ENCODE measurements at places on chromosomes 1 and 21.

DNA sequence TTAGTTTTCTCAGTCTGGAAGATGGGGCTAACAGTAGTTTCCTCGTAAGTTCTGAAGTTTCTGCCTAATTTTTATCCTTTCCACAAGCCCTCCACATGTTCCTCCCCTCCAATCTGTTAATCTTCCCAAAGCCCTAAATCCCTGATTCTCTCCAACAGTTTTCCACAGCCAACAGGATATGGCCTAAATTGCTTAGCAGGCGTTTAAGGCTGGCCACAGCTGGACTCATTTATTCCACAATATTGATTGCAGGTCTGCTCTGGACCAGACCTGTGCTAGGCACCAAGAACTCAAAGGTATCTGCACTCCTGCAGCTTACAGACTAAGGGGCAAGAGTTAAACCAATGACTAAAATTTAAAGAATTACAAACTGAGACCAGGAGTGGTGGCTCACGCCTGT, 3.9 kb downstream of the SLC6A9 start:
- DNase-seq, result no peak

DNA sequence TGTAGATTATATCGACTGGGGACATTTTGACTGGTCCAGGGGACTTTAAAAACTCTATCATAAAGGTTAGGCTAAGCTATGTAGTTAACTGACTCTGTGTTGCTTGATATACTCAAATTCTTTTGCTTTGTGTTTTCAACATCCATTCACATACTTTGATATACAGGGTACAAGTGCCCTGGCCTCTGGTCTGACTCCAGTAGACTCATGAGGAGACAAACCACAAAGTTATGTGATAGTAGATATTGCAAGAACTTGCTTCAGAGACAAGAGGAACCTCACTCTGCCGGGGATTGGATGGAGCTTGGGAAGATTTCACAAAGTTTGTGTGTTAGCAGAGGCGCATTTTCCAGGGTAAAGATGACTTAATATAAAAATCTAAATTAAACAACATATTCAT, 1.3 kb downstream of the GORAB start:
- no peak for DNase-seq

GRCh38 chr1:24915816-24916602, 14.1 kb downstream of the RUNX3 start:
- no peak for DNase-seq

- no peak for DNase-seq
Observed at GRCh38 chr1:233240371-233240770, 55.2 kb downstream of the PCNX2 start.

DNA sequence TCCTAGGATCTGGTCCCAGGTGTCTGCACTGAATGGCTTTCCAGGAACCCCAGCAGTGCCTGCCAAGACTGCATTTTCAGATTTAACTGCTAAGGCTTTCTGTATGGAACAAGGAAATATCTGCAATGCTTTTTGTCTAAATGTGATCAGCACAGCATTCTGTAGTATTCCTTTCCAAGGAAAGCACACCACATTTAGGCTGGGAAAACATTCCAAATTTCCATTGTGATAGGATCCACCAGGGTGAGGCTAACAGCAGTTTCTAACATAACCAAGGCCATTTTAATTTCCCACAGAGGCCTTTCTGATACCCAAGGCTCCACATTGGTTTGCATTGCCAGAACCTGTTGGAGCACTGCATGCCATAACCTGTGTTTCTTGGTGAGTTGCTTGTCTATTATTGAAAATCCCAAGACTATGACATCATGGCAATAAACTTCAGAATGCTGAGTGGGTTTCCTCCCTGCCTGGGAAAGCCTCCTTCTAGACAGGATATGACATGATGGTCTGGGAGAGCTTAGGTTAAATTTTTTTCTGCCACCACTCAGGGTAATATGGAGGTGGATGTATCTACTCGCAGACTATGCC, 23.3 kb upstream of the PTGFRN start:
- DNase-seq, result no peak

DNA sequence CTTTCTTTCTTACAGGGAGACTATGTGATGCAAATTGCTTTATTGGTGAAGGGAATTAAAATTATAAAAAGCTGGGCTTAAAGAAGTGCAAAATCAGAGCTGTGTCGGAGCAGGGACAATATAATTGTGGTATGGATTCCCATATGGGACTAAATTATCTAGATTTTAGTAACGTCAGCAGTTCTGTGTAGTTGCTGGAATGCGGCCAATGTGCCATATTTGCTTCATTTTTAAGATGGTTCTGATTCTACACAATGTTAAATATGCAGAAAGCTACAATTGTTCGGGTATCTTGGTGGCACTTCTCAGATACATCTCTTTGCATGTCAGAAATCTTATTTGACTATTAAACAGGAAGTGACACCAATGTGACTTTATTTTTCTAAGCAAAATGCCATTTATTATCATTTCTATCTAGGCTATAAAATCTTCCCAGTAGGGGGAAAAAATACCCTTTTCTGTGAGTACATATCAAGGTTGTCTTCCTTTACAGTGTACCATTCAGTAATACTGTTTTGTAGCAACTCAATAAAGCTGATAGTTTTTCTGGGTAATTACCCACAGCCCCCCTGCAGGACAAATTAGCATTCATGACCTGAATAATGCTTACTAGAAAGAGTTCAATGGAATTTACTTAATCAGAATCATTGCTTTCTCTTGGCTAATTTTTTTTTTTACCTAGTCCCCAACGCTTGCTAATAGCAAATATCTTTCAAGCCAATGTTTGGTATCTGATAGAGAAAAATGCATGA, 288.3 kb upstream of the ADGRL2 start:
- no peak for DNase-seq

GRCh38 chr1:6788946-6789345, 3.7 kb downstream of the CAMTA1 start:
- DNase-seq, result no peak

DNA sequence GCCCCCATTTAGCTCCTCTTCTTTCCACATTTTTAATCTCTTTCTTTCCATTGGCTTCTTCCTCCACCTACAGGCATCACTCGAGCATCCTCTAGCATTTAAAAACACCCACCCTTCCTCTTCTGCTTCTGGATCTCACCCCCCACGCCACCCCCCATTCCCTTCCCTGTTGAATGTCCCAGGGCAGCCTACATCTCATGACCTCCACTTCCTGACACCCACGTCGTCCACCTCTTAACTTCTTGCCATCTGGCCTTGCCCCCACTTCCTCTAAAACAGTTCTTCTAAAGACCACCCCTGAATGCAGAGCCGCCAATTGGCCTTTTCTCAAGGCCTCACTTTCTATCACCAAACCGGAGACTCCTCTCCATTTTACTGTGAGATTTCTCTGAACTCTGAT, 6.1 kb upstream of the ETNK2 start:
- no peak for DNase-seq

- no peak for DNase-seq
Observed at GRCh38 chr1:198597690-198598430, 41.0 kb upstream of the PTPRC start.

- no peak for DNase-seq
Observed at GRCh38 chr1:193060938-193061337, 1.5 kb downstream of the RO60 start.

DNA sequence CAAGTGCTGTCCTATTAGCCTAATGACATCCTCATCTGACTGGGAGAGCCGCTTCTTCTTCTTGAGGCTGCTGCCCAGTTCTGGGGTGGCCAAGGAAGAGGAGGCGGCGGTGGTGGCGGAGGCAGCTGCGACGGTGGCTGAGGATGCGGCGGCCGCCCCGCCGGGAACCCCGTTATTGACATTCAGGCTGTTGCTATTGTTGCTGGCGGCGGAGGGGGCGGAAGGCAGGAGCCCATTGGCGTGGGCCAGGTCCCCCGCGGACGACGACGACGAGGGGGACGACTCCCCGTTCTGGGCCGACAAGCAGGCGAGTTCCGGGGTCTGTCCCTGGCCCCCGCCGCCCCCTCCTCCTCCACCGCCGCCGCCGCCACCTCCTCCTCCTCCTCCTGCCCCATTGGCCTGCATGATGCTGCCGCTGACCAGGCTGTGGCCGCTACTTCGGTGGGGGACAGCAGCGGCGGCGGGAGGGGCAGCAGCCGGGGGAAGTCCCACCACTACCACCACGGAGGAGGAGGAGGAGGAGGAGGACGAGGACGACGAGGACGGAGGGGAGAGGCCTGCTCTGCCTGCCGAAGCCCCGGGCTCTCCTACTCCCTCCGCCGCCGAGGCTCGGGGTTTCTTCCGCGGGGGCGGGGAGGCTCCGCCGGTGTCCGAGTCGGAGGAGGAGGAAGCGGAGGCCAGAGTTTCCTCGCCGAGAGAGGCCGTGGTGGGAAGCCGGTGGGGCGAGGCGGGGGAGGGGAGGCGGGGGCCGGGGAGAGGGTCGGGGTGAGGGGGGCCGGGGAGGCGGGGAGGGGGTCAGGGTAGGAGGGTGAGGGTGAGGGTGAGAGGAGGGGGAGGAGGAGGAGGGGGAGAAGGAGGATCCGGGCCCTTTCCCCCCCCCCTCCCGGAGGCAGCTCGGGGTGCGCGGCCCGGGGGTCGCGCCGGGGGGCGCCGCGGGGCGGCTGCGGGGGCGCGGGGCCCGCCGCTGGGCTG, 610 bp downstream of the WDR26 start:
- DNase-seq, result no peak

DNA sequence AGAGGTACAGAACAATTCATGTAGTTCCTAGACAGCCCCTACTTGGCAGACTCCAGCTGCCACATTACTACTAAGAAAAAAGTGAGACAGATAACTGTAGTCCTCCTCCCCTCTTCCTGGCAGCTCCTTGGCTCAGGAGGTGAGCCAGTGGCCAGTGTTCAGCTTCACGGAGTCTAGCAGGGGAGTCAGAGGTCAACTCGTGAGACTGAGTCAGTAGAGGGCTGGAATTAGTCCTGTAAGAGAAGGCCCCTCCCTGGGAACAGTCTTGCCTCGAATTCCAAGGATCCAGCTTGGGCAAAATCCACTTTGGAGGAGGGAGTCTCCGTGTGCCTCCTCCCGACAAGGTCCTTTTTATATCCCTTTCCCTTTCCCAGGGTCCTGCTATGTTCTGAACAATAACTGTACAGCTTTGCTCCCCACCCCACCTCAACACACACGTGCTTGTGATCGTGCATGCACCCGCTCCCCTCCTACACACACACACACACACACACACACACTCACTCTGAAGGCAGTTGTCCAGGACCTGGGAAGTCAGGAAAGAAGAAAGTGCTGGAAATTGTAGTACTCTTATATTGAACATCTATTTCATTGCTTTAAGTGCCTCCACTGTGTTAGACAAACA, 22.5 kb upstream of the SLC27A3 start:
- no peak for DNase-seq

- DNase-seq, result no peak
Observed at GRCh38 chr1:246274186-246274585, 232.9 kb downstream of the SMYD3 start.

- no peak for DNase-seq
Observed at GRCh38 chr1:23768733-23769132, 9.5 kb upstream of the PITHD1 start.

- no peak for DNase-seq
Observed at GRCh38 chr1:45630429-45630828, 6.6 kb upstream of the CCDC17 start.

DNA sequence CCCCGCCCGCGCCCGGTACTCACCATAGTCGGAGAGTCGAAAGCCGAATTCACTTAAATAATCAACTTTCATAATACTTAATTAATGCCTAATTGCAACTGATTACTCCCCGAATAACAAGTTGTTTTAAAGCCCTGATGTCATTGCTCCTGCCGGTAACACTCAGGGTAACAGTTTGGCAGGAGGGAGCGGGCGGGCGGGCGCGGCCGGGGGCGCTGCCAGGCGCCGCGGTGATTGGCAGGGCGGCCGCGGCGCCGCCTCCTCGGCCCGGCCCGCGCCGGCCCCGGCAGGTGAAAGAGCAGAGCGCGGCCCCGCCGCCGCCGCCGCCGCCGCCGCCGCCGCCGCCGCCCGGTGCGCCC, 102.2 kb downstream of the CASZ1 start:
- DNase-seq, result no peak

- no peak for DNase-seq
Observed at GRCh38 chr1:212544110-212544509, 64.5 kb upstream of the ATF3 start.

- no peak for DNase-seq
Observed at GRCh38 chr1:30866594-30866993, 42.0 kb downstream of the SDC3 start.

- DNase-seq, result no peak
Observed at GRCh38 chr1:44326024-44326701, 28.9 kb downstream of the ERI3 start.

DNA sequence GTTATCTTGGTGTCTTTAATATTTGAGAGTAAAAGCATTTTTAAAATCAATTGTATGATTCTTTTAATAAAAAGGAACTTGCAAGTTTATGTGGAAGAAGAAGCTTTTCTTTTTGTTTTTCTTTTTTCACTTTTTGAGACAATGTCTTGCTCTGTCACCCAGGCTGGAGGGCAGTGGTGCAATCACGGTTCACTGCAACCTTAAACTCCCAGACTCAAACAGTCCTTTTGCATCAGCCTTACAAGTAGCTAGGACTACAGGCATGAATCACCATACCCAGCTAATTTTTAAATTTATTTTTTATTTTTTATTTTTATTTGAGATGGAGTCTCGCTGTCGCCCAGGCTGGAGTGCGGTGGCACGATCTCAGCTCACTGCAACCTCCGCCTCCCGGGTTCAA, 34.1 kb downstream of the CMPK1 start:
- DNase-seq, result no peak

GRCh38 chr1:7442918-7443317, 328.2 kb upstream of the VAMP3 start:
- no peak for DNase-seq

DNA sequence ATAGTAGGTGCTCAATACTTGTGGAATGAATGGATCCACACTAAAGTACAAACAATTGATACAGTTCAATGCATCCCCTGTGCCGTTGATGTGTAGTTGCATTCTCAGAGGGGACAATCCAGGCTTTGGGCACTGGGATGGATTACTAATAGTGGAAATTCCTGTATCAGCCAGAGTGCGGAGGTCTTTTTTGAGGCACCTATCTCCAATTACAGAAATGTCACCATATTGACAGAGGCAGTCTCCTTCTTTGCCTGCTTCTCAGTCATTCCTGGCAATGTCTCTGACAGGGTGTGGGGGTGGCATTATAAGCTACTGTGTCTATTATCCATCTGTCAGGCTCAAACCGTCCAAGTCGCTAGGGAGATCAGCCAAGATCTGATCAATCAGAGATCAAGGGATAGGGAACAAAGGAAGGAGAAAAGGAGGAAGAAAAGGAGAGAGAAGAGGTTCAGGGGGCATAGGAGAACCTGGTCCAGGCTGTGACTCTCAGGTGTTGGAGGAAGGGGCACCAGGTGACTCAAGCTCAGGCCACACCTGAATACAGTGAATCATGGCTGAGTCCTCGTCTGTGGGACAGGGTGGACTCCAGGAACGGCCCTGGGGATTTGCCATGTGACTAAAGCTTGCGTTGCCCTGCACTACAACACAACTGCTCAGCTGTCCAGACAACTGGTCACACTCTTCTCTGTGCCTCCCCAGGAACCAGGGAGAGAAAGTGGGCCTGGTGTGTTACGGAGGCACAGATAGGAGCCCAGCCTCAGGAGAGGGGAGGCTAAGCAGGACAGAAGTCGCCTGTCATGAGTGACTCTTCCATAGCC, 3.4 kb upstream of the LAMB3 start:
- no peak for DNase-seq

- no peak for DNase-seq
Observed at GRCh38 chr1:84876353-84876752, 16.7 kb downstream of the LPAR3 start.

All from cortex of kidney (tissue), 1 donor.